Stimulated activated CD8-positive, alpha-beta memory T cell treated with anti-CD3 and anti-CD28 coated beads, Interleukin-4, amount 100 ng/mL, for 24 hours (primary cell): ENCODE measurements at places on chromosomes 2 and 18.

- peak; percentile 45 for DNase-seq
Measured at GRCh38 chr2:231545105-231545902, 15.1 kb upstream of the NMUR1 start.

- no peak for DNase-seq
Measured at GRCh38 chr18:34221971-34222306, 2.8 kb downstream of the NOL4 start.

DNA sequence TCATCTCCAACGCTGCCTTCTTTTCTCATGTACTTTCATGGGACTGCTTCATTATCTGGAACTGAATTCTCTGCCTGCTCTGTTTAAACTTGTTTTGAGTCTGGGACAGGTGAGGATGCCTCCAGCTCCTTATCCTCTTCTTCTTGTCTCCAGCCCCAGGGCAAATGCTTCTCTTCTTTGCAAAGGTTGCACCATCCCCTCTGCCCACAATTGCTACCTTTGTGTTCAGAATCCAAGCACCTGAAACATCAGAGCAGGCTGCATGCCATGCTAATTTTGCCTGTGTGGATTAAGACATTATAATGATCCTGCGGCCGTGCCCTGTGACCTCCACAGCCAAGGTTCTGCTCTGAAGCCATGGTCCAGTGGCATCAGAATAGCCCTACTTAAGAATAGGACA is 309.5 kb downstream of the EPHA4 start:
- no peak for DNase-seq

DNA sequence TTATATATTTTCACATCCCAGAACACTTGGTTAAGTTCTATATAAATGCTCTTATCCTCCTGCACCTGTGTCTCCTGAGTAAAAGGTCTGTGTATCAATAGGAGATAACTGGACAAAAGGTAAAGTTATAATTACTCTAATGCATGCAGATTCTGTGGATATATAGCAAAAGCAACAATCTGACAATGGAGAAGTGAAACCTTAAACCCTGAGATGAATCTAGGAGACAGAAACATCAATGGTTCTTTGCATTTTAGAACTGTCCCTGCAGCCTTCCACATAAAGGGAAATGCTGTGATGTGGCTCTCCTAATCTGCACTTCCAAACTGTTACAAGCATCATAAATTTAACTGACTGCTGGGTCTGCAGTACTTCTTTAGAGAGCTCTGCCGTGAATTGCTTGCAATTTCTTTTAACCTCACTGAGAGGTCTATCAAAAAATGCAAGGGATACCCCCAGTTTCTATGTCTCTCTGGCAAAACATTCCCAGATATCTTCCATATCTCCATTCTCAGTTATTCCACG is 42.8 kb upstream of the FSIP2 start:
- no peak for DNase-seq

GRCh38 chr2:22481486-22482259 is 903.3 kb upstream of the KLHL29 start:
- no peak for DNase-seq

DNA sequence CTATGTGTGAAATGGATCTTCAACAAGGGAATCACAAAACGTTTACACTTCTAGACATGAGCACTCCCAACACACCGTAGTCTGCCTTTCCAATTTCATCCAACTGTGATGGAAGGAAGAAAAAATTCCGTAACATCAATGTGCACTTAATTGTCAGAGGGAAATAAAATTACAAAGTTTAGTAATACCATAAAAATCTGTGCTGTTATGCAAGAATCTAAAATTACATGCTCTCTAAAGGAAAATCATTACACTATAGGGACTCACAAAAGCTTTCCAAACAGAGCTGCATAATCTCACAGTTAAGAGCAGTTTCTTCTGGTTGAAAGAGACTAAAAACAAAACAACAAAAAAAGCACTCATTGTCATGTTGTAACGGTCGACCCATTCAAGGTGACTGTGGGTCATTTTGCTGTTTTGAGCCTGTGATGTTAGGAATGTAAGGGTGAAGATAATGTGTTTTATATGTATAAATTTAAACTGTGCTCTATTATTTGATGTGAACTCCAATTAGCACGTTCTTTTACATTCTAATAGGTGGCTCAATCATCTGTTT is 698.0 kb downstream of the TDRD15 start:
- no peak for DNase-seq

DNA sequence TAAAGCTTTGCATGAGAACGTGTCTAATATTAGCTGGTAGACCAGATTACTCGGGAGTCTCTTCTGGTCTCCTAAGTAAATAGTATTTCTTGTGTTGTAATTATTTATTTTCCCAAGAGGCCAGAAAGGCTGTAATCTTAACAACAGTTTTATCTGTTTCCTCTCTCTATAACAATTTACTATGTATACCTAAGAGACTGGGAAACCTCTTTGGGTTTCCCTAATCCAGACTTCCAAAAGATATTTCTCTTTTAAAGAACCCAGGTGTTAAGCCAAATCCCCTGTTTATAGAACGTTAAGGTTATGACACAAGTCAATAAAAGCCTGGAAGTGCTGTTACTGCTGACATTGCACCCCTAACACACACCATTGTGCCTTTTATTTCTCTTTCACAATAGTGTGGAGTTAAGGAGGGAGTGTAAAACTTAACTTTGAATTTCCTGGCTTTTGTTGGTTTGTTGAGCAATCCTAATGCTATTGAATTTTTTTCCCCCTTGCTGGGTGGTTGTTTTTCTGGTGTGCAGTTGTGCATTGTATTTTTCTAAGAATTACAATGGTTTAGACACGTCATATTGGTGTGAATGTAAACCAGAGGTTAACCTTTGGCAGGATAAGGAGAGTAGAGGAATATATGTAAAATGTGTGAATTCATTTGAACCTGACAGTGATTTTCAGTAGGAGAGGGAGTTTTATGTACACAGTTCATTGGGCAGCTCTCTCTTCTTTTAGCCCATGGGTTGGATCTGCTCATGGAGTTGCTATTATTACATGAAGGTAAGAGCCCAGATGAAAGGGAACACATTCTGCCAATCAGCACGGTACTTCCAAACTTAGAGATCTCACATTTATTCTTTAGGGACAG is 192.8 kb downstream of the MTX2 start:
- DNase-seq, result no peak

DNA sequence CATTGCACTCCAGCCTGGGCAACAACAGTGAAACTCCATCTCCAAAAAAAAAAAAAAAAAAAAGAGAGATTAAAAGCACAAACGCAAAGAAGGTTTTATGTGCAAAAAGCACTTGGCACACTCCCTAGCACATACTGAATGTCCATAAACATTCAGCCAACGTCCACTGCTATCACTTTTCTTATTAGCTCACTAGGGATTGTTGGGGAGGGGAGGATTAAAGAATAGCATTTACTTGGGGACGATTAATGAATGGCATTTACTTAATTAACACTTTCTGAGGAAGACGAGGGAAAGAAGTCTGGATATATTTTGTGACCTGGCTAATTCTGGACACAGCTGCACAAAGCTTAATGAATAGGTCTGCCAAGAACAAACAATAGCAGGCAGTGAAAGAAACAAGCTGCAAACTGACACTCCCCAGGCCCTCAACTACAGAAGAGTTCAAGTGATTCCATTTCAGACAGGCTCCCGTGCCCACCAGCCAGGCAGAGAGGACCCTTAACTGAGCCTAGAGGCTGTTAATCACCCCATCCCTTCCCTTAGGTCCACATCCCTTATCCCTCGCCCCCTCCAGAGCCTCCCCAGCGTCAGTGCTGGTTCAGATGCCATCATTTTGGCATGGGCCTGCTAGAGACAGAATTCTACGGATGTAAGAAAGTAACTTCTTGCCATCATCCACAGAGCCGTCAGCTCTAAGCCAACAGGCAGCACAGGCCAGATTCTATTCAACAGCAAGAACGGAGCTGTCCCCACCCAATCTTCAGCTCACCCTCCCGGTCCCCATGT is 7.4 kb downstream of the CYB5A start:
- DNase-seq, result no peak

GRCh38 chr2:42364658-42365057 is 3.6 kb upstream of the COX7A2L start:
- DNase-seq, result no peak

DNA sequence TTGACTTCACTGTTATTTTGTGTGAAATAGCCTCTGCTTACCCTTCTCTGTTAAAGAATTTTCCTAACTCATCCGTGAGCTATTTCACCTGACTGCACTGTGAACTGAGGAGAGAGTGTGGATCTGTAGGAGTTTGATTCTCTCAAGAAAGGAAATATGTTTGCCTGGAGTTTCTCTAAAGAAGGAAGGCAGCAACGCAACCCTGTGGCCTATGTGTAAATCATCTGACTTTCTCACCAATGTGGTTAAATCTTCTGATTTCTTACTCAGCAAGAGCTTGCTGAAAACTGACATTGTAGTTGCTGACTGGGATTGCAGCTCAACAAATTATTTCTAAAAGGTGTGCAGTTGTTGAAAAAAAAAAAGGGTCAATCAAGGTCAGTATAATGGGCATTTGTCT is 153.9 kb upstream of the PELI1 start:
- no peak for DNase-seq

GRCh38 chr2:157158111-157158510 is 99.4 kb upstream of the GALNT5 start:
- DNase-seq, result no peak

GRCh38 chr2:71613953-71614925 is 160.9 kb downstream of the DYSF start:
- no peak for DNase-seq

GRCh38 chr2:171564463-171564862 is 42.2 kb downstream of the CYBRD1 start:
- no peak for DNase-seq

DNA sequence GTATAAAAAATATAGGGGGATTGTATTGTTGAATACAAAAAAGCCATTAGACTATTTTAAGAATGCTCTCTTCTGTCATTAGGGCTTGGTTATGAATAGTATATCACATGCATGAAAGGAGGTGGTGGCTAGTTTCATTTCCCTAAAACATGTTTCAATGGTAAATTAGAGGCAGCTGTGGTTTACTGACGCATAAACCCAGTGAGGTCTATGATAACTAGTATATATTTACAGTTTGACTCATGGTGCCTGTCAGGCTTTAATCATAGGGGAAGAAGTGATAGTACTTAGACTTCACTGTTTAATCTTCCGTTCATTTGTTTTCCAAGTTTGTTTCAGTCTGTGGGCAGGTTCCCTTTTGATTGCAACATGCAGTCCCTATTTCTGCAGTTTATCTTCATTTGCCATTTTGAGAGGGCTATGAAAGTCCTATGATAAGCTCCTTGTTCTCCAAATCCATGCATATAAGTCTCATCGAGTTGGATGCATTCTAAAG is 55.1 kb upstream of the MAP4K3 start:
- DNase-seq, result no peak

GRCh38 chr2:3482363-3482821 is 36.9 kb downstream of the ADI1 start:
- no peak for DNase-seq

DNA sequence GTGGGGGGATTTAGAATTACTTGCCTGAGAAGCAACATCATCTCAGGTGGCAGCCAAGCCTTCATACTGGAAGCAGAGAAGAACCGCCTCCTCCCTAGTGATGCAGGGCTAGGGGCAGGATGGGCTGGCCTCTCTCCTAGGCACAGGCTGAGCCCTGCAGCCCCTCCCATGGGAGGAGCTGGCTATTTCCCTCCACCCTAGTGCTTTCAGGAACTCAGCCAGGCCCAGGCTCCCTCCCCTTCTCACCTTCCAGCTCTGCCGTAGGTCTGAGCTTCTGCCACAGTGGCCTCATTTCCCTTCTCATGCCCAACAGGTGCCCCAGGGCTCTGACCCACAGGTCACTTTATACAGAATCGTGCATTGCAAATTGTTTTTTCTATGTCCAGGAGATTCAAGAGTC is 31.0 kb downstream of the CENPA start:
- no peak for DNase-seq

DNA sequence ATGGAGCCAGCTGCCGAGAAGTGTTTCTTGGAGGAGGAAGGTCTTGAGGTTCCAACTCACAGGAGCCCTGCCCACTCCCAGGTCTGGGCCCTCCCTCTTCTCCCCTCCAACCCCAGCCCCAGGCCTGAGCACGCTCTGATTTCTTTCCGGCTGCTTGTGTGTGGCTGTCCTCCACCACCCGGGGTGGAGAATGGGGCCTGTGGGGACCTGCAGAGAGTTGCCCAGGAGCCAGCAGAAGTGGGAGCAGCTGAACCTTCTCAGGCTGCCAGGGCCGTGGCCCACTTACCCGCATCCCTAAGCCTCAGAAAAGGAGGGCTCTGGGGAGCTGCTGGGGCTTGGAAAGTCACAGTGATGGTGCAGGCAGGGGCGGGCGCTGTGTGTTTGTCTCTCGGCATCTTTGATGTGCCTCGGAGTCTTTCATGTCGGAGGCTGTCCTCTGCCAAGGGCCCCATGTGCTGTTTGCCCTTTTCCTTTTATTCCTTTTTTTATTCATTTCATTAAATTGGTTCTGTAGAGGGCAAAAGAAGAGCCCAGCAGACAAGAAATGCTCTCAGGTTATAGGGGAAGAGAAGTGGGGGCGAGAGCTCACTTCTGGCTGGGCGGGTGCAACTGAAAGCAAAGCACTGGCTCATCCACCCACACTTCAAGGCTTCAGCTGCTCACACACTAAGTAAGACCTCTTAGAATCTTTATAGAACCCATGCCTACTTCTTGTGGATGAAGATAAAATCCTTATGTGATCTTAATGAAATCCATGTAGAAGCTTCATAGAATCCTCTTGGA is 52.5 kb downstream of the SDC1 start:
- no peak for DNase-seq

GRCh38 chr2:92072461-92073035 is 2798.7 kb upstream of the TEKT4 start:
- no peak for DNase-seq

DNA sequence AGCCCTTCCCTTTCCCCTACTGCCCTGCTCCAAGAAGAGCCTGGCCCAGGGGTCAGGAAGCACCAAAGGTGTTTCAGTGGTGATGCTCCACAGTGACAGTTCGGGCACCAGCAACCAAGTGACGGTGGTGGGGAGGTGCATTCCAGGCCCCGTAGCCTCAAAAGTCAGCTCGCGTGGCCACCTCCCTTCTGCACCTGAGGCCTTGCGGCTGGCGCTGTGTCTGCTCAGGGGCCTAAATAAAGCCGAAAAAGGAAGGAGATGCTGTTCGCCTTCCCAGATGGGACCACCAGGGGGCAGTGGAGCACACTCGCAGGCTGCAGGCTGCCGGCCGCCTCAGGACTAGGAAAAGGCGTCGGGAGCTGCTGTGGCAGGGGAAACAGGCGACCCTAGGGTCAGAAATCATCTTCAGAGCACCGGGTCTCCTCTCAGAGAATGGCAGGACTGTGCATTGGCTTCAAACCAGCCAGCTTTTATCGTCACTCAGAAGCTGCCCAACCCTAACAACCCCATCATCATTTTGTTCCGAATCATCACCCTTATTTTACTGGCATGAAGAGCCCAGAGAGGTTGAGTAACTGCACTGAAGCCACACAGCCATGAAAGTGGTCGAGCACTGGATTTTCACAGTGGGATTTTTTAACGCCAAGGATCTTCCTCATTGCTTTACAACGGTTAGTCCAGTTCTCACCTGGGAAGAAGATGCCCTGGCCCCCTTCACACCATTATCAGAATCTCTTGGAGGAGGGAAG is 213.0 kb upstream of the CELF4 start:
- peak; percentile 3 for DNase-seq

GRCh38 chr2:55063226-55063625 is 13.0 kb upstream of the RTN4 start:
- no peak for DNase-seq

- DNase-seq, result no peak
Measured at GRCh38 chr2:401019-401679, 113.3 kb upstream of the ALKAL2 start.

GRCh38 chr2:239461291-239462190 is 60.7 kb upstream of the HDAC4 start:
- no peak for DNase-seq

GRCh38 chr2:43217228-43218154 is 8.9 kb downstream of the ZFP36L2 start:
- no peak for DNase-seq

- DNase-seq, result no peak
Measured at GRCh38 chr2:71688530-71688929, 235.2 kb downstream of the DYSF start.
